Stimulated activated CD8-positive, alpha-beta memory T cell treated with anti-CD3 and anti-CD28 coated beads, Interleukin-7, amount 100 ng/mL, for 1 hour (primary cell): ENCODE measurements at places on chromosomes 4 and X.

DNA sequence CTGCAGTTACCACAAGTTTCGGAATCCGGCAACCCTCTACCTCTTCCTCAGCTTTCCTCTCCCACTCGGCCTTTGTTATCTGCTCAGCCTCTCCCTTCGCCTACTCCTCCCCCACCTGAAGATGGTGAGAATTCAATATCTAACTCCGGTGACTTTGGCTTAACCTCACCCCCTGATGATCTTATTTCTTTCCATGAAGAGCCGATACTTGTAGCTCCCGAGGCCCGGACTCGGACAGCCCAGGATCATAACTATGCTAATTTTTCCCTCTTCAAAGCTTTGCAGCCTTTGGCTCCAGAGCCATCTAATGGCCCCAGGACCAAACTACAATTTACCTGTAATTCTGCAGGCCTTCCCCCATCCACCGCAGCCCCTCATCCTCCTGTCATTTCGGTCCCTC, 32.0 kb upstream of the MGST2 start:
- DNase-seq: no peak

DNA sequence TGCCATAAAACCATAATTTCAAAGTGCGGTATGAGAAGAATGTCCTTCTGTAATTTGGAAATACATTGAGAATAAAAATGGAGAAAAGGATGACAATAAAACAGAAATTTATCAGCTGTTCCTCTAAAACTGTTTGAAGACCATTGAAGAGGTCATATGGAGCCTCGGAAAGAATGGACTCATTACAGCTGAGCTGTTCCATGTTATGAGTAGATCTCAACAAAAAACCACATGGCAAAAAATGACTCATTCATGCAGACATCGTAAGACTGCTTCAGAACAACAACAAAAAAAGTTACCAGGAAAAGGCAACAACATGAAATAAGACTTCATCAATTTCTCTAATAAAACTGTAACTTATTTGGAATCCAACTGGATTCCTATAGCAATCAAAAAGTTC, 39.7 kb downstream of the AKAP4 start:
- DNase-seq: no peak

- DNase-seq: no peak
These were observed 185.1 kb downstream of the NPNT start for GRCh38 chr4:106080376-106080775.

- DNase-seq: no peak
These were observed 155.8 kb downstream of the FAM47B start for GRCh38 chrX:35098419-35098818.

- no peak for DNase-seq
These were observed 109.5 kb upstream of the ADRA2C start for GRCh38 chr4:3656416-3657356.

GRCh38 chr4:4836044-4836443, 23.4 kb upstream of the MSX1 start:
- DNase-seq: no peak

DNA sequence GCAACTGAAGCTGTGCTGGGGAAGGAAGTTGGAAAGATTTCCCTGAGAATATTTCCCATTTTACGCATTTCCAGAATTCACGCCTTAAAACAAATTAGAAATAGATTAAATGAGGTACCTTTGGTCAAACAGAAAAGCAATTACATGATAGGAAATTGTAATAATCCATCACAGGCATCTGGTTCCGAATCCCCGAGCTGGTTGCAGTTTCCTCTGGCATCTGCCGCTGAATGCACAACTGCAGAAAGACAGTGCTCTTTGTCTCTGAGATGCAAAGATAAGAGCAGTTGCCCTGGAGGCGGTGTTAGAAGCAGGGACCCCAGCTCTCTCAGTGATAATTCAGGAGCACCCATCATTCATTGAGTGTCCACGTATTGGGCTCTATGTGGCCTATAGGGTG, 224.4 kb downstream of the LDB2 start:
- DNase-seq: no peak

DNA sequence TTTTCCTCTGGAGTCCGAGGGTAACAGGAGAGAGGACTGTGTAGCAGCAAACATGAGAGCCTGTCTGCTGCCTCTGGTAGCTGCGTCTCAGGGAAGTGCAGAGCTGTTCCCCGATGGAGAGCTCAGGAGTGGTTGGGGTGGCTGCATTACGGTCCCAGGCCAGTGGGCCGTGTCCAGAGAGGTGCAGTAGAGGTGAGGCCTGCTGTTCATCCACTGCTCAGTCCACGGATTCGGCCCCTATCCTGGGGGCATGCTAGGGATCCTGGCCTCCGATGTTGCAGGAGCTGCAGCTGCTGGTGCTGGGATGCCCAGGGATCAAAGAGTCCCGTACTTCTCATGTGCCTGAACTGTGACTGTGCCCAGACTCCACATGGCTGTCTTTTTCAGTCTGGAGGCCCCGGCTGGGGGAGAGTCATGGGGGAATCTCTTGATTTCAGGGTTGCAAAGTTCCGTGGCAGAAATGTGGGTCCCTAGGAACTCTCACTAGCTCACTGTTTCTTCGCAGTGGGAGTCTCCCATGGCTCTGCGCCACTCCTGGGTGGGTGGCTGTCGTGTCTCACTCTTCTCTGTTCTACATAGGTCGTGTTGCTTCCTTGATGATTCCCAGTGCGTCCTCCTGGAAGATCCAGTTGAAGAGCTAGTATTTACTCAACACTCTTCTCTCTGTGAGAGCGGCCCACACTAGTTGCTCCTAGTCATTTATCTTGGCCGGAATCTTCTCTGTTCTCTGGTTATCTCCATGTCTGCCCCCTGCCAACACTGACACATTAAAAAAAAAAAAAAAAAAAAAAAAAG, 109.5 kb upstream of the CENPE start:
- DNase-seq: no peak

GRCh38 chr4:127759228-127759820, 22.8 kb upstream of the HSPA4L start:
- DNase-seq: no peak

DNA sequence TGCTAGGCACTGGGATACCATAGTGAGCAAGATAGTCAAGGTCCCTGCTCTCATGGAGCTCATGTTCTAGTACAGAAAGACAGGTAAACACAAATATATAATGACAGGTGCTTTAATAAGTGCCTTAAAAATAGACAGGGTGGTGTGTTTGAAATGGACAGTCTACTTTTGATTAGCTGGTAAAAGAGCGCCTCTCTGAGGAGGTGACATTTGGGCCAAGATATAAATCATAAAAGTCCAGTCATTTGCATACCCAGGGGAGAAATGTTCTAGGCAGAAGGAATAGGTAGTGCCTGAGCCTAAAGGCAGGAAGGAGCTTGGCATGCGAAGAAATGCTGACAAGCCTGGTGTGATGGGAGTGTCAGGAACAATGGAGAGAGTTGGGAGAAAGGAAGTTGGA, 83.6 kb downstream of the DNAAF6 start:
- DNase-seq: no peak

DNA sequence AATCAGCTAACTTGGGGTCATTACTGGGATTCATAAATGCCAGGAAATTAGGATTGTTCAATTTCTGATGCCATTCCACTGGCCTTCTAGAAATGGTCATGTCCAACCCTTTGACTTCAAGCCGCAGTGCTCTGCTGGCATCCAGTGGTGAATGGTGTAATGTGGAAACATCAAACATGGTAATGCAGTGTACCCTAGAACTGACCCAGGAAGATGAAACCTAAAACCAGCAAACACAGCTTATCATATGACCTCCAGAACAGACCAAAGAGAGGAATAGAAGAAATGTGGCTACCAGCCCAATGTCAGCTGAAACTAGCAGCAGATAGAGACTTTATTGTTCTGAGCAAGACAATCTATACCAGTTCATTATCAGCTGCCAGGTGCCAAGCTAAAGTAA, 13.8 kb downstream of the CXCL13 start:
- no peak for DNase-seq

- DNase-seq: no peak
These were observed 71.9 kb downstream of the RBM47 start for GRCh38 chr4:40557736-40558135.

DNA sequence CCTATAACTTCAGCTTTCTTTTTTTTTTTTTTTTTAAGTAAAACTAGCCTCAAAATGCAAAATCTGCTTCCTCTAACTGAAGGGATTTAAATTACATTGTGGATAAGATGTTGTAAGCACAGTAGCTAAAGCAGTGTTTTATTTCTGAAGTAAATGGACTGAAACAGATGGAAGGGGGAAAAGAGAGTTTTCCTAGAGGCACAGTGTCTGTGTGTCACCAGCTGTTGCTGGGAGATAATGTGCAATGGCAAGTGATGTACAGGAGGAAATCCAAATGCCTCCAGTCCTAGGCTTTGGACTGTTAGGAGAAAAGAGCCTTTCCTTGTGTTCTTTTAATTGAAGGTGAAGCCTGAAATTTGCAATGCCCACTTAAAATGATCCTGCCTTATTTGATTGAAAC, 672.1 kb downstream of the GRXCR1 start:
- no peak for DNase-seq

DNA sequence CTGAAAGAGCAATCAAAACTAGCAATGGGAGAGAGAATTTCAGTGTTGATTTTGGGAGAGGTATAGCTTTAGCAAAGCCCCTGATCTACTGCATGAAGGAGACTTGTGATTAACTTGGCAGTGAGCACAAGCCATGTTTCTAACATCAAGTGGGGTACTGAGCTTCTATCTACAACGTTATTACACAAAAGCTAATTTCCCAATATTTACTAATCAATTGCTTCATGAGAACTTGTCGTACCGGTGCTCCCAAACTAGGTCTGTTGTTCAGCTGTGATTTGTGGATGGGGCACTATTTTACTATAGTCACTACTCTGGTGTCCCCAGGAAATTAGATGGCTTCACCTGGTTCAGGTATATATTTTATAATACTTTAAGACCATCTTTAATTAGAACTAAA, 16.2 kb downstream of the ANK2 start:
- DNase-seq: no peak

DNA sequence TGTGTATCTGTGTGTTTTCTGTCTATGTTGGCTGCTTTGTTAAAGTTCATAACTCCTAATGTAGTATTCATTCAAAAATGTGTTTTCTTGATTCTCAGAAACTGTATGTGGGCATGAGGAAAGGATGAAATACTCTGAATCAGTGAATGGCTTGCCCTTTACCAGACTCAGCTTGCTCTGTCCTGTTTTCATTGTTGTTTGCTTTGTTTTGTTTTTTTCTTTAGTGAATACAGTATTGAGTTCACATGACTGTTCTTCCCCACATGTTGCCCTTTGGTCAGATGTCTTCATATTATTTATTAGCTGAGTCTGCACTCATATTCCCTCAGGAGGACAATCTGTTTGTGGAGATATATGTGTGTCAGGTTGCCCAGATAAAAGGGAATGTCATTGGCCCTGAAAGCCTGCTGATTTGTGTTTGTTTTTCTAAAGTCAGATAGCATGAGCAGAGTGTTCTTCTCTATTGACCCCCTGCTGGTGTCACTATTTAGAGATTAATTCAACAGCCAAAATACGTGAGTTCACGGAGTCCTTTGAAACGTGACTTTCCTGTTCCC, 1184.4 kb downstream of the RPA4 start:
- DNase-seq: no peak

GRCh38 chr4:113604955-113605354, 156.6 kb downstream of the CAMK2D start:
- no peak for DNase-seq

- no peak for DNase-seq
These were observed 423.5 kb upstream of the NDST3 start for GRCh38 chr4:117610706-117611308.

DNA sequence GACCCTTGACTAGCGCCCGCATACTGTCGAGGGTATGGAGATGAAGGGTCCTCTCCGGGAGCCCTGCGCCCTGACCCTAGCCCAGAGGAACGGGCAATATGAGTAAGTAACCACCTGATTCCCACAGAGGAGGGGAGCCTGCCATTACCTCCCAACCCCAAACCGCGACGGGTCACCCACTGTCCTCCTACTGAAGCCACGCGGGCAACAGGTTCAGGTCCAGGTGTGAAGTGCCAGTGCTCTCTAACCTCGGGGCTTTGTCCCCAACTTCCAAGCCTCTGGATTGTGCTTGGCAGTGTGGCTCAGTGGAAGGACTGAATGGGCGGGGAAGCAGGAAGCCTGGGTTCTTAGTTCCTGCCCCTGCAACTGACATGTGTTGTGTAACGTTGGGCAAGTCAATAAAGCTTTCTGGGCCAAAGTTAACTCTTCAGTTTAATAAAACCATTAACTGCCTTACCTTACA, 694 bp downstream of the OCRL start:
- no peak for DNase-seq

- no peak for DNase-seq
These were observed 149.5 kb downstream of the FAM13A start for GRCh38 chr4:88907478-88907877.

DNA sequence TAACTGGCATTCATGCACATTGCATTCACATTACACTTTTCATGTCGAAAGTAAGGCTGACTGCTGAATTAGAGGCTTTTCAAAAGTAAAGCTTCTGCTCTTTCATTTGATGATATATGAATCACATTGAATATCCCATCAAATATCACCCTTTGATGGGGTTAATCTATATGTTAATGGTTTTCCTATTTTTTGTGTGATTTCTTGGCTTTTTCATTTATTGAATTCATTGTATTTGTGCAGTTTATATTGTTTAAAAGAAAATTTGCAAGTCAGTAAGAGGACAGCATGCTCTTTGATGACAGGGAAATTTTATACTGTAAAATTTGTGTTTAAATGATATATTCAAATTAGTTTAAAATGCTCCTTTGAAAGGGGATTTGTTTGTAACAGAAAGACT, 344.1 kb downstream of the PCDH10 start:
- no peak for DNase-seq

DNA sequence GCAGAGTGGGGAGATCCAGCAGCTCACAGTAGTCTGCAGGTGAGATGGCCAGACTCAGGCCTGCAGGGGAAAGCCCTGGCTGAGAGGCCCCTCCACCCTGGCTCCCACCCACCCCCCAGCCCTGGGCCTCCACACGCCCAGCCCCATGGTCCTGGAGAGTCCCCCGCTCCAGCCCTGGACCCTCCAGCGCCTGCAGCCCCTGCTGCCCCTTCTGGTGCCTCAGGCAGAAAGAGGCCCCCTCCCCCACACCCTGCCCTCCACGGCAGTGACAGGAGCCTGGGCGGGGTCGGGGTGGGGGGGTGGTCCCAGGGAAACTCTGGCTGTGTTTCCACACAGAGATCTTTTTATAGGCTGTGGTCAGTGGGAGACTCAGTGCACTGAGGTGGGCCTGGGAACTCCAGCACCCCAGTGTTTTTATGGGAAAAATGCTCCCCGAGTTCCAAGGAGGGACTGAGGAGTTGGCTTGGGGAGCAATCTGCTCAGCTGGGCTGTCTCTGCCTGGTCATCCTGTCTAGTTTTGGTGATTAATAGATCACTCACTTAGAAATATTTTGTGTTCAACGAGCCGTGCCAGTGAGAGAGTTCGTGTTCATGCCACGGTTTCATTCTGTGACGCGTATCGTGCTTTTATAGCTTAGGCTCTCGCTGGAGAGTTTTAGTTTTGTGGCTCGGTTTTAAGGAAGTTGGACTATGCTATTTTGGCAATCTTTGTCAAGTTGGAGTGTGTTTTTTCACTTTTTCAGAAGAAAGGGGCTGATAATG, 53.1 kb upstream of the HGFAC start:
- DNase-seq: no peak

GRCh38 chr4:129378364-129378763, 282.4 kb downstream of the C4orf33 start:
- DNase-seq: no peak

GRCh38 chr4:1524761-1525160, 118.5 kb upstream of the NKX1-1 start:
- no peak for DNase-seq
